Putamen (tissue), 1 donor: ENCODE measurements at places on chromosomes 5 and 9.

DNA sequence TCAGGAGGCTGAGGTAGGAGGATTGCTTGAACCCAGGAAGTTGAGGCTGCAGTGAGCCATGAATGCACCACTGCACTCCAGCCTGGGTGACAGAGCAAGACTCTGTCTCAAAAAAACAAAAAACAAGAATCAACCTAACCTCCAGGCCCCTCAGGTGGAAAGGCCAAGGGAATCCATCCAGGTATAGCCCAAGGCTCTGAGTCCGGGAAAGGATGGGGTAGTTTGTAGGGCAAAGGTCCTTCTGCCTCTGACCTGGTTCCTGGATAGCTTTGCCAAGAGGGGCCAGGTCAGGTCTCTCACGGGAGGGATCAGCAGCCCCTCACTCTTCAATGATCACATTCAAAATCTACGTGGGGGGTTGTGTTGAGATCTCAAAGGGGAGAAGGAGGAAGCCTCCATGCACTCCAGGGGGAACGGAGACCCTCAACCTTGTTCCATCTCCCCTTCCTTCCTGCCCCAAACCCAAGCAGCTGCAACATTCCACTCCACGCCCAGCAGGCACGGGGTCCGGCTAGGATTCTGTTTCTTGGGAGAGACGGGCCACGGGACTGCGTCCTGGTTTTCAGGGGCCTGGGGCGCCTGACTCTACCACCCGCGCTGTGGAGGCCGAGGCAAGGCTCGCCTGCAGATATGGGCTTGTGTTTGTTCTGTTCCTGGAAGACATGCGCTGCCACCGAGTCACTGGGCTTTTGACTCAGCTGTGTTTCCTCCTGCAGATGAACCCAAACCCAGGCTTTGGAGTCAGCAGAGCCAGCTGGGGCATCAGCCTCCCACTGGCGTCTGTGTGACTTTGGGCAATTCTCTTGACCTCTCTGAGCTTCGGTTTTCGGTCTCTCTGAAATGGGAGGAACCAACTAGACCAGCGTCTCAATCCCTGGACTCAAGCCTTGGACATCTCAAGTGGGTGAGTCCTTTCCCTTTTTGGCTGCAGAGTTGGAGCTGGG, 35.5 kb downstream of the PLPP7 start:
- no peak for DNase-seq

- DNase-seq = no peak
These were observed 14.4 kb upstream of the S1PR3 start for GRCh38 chr9:88976890-88977257.

DNA sequence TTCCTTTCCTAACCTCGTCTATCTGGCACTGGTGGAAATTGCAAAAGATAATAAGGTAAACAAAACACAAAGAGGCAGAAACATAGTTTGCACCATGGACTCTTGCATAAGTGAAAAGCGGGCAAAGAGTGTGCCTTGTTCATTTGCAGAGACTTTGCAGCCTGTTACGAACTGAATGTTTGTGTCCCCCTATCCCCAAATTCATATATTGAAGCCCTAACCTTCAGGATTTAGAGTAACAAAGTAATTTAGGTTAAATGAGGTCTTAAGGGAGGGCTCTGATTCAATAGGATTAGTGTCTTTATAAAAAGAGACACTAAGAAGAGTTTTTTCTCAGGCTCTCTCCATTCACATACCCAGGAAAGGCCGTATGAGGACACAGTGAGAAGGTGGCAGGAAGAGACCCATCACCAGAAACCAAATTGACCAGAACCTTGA, 52.1 kb upstream of the FAM169A start:
- no peak for DNase-seq

GRCh38 chr9:134617246-134617645, 24.4 kb upstream of the COL5A1 start:
- no peak for DNase-seq

DNA sequence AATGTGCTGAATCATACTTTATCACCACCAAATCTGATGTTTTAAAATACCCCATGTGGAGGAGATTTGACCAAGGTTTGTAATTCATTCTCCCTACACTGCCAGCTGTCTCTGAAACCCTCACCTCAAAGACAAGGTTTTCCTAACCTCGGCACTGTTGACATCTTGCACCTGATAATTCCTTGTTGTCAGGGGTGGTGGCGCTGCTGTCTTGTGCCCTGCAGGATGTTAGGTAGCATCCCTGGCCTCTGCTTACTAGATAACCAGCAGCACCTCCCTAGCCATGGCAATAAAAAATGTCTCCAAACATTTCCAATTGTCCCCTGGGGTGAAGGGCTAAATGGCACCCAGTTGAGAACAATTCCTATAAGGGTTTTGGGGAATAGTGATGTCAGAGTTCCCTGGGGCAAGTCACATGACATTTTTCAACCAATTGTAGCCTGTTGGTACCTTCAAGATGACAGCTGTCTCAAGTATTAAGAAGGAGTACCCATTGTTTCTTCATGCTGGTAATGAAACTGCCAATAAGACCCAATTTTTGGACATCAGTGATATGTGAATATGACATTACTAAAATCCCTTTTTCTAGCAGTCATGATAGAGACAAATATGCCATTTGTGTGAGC, 160.6 kb upstream of the PLCXD3 start:
- no peak for DNase-seq

DNA sequence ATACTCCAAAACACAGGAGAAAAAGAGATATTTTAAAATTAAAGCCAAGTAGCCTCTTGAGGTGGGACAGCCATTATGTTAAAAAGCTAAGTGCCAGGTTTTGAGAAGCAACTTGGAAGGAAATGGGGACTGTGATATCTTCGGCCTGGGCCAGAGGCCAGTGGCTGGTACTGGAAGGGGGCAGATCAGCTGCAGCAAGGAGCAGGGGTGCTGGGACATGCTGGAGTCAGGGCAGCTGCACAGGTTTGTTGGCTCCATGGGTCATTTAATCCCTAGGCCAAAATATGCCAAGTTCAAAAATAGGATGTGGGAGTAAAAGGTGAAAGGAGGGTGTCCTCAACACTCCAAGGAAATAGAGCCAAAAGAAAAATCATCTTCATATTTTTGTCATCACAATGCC, 30.0 kb downstream of the ADRB2 start:
- DNase-seq = no peak

DNA sequence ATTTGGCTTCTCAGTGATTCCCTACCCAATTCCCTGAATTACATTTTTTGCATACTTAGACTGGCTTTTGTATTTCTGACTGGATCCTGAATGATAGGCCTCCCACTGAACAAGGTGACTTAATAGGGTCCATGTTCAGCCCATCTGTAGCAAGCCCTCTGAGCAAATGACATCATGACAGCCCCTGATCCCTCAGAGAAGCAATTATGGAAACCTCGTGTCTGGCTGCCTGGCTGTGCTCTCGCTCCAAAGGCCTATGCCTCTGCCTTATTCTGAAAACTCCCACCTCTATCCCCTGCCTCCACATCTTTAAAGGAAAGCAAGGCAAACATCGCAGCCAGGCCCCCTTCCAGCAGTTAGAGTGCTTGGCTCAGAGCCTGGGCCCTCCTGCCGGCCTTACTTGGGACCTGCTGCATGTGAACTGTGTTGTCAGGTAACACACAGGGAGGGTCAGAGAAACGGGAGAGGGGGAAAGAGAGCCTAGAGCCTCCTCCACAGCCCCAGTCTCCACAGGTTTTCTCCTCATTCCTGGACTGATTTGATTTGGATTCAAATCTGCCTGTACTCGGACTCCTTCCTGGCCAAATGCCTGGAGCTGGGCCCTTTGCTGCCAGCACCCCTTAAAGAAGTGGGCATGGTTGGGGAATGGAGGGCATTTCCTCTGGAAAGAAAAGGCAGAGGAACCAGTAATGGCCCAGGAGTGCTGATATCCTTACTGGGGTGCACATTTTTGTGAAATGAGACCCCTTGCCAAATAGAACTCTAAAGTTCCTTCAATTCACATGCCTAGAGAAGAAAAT, 3.8 kb downstream of the DCANP1 start:
- no peak for DNase-seq
